ENCODE measurements at places on chromosomes 5 and 9.

- DNase-seq, result no peak
Measured at GRCh38 chr9:127233550-127233949, 31.0 kb upstream of the GARNL3 start.

DNA sequence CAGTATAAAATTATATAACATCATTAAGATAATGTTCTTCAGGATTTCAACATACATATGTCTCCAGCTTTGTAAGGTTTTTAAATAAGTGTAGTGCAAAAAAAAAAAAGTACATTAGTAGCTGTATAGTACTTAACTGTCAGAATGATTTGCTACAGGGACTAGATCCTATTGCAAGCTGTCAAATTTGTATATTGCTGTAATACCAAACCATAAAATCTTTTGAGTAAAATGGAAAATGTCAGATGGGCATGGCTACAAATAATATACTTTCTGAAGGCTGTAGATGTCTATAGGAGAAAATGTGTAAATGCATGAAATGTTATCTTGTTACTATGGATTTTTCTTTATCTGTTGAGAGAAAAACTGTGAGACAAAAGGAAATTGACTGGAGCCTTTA, 298.5 kb downstream of the KDM4C start:
- no peak for DNase-seq

- no peak for DNase-seq
Measured at GRCh38 chr5:55062039-55062779, 38.2 kb downstream of the GZMK start.

DNA sequence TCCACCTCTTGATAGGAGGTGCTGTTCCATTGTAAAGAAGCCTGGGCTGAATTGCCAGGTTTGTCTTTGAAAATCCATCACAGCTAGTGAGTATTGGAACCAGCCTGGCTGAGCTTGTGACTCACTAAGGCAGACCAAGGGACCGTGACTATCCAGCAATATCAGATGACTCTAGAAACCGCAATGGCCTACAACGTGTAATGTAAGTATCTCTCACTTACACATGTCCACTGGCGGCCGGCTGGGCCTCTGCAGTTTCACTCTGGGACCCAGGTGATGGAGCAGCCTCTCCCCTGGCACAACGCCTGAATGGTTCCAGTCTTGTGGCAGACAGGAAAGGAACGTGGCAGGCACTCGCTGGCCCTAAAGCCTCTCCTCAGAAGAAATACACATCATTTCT, 3.1 kb upstream of the HRH2 start:
- DNase-seq, result no peak

- no peak for DNase-seq
Measured at GRCh38 chr9:86459191-86459590, 105.0 kb upstream of the TUT7 start.

DNA sequence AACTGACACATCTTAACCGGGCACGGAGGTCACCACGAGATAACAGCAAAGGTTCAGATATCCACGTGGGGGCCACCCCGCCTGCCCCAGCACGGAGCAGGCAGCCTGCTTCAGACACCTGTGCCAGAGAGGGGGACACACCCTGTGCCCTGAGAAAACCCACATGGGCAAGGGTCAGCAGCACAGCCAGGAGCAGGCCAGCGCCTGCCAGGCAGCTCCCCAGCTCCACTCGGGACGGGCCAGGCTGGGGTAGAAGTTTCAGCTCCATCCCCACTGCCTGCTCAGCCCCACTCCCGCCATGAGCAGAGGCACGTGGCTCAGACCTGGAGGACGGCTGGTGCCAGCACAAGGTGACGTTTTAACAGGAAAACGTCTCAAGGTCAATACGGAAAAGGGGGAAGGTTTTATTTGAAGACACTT, 22.2 kb downstream of the SLC12A7 start:
- no peak for DNase-seq

DNA sequence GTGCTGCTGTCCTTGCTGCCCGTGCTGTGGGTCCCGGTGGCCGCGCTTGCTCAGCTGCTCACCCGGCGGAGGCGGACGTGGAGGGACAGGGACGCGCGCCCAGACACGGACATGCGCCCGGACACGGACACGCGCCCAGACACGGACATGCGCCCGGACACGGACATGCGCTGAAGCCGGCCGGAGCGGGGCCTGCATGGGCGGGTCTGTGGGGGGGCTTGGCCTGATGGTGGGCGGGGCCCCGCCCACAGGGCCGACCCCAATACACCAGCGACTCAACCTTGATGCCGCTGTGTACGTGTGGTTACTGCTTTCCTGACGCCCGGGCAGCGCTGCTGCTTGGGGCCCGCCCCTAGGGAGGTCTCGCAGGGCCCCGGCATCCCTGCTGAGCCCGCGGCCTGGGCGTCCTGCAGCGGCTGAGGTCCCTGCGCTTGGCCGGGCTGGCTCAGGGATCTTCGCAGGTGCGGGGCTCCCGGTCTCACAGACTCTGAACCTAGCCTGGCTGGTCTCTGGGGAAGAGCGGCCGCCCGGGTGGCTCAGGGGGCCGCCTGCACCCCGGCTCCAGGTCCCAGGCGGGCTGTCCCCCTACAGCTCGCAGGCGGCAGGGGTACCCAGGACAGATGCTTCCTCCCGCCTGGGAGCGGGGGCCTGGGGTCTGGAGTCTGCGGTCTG, 20.9 kb downstream of the SLC6A18 start:
- DNase-seq, result no peak

DNA sequence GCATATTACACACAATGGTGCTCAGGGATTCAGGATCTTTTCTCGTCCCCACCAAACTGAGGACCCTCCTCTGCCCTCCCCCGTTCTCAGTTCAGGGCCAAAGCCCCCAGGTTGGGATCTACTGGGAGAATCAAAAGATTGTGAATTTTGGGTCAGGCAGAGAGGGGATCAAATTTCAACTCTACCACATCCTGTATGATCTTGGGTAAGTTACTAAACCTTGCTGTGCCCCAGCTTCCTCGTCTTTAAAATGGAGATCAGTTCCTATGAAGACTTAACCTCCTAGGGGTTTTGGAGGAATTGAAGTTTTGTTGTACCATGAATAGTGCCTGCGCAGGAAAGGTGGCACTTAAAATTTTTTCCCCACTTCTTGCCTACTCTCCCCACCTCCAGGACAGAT, 62.4 kb downstream of the RAI14 start:
- DNase-seq, result no peak

DNA sequence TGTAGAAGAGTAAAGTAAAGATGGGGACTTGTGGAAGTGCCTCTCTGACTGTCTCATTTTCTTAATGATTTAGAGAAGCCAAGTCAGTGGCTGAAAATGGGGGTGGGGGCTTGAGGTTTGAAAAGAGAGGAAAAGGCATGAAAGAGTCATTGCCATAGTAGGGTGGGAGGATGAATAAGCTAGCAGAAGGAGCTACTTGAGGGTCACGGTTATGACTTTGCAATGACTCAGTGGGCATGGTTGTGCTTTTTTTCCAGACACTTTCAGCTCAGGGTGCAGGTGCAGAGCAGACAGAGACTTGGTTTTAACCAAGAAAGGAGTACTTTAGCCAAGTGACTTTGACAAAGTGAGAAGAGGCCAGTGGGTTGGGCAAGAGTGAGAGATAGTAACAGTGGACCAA, 117.8 kb downstream of the PTTG1 start:
- DNase-seq, result no peak

- no peak for DNase-seq
Measured at GRCh38 chr9:20178679-20179078, 389.8 kb upstream of the SLC24A2 start.

- peak; percentile 76 for DNase-seq
Measured at GRCh38 chr5:43555895-43556606, 826 bp downstream of the PAIP1 start.

- DNase-seq, result no peak
Measured at GRCh38 chr5:32434221-32434620, 10.3 kb downstream of the ZFR start.

DNA sequence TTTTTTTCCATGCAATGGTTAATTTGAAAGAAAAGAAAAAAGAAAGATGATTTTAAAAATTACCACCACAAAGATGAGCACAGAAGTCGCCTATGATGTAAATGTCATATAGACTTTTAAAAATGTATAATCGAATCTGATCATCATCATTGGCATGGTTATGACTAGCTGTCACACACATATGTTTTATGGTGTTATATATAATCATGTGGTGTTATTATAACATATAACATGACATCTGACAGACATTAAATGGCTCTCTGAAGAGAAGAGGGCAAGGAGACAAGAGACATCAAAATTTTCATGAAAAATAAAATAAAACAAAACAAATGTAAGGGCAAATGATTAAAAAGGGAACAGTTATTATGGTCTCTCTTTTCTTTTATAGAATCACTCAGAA, 217.5 kb downstream of the TMEM161B start:
- no peak for DNase-seq

- no peak for DNase-seq
Measured at GRCh38 chr9:117772960-117773359, 68.8 kb downstream of the TLR4 start.

- DNase-seq, result no peak
Measured at GRCh38 chr5:122458278-122458872, 146.3 kb downstream of the SNCAIP start.

GRCh38 chr9:34338665-34339385, 9.5 kb downstream of the NUDT2 start:
- DNase-seq, result no peak

- no peak for DNase-seq
Measured at GRCh38 chr5:59583810-59584562, 309.5 kb downstream of the PDE4D start.

- DNase-seq, result no peak
Measured at GRCh38 chr9:18756712-18757125, 276.3 kb downstream of the SAXO1 start.

GRCh38 chr9:38065369-38066075, 3.5 kb downstream of the SHB start:
- DNase-seq, result no peak

DNA sequence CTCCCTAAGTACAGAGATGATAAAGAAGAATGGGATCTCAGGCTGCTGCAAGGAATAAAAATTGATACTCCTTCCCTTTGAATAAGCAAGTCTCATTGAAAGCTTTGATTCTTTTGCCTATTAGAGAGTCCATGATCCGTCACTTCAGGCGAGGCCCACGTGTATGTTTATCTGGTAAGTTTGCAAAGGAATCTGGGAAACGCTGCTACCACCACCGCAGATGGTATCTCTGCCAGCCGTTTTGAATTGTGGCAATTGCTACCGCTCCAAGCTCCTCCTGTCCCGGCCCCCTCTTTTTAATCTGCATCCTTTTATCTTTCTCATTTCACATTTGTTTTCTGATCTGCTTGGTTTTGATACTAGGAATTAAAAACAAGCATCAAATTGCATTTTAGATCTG, 42.9 kb upstream of the GRIA1 start:
- no peak for DNase-seq

DNA sequence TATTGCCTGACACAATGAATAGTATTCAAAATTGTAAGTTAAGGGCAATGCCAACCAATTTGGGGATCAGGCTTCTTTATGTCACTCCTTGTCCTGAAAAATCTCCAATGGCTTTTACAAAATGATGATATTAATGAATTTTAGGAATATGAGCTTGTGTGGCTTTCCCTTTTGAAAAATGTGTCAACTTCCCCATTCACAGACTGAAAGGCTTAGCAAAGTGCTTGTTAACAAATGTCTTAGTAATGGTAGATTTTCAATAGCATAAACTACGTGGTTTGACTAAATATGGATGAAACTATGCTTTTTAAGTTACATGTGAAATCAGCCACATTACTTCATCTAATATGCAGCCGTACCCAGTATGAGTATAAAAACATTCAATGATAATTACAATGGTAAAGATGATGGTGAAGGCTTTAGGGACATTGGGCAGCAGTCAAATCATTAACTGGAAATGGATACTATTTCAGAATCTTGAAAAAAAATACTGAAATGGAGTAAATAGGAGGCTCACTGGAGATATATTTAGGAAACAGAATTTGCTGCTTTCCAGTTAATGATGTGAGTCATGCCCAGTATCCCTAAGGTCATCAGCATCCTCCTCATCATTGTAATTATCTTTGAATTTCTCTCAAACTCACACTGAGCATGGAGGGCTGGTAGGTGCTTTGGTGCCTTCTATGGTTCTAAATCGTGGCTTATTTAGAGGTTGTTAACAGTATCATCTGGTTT, 113.3 kb upstream of the ZNF608 start:
- no peak for DNase-seq

GRCh38 chr5:149227168-149227826, 44.4 kb upstream of the AFAP1L1 start:
- no peak for DNase-seq

- DNase-seq, result no peak
Measured at GRCh38 chr5:77145666-77146065, 58.6 kb upstream of the ZBED3 start.

- DNase-seq, result peak; percentile 83
Measured at GRCh38 chr5:157575381-157576020, at the start of gene ADAM19. Gene ADAM19 (minus strand): TSS chr5:157575775. CDS start chr5:157575696, 79 bp downstream.

- no peak for DNase-seq
Measured at GRCh38 chr5:88483964-88484672, 215.5 kb upstream of the TMEM161B start.

DNA sequence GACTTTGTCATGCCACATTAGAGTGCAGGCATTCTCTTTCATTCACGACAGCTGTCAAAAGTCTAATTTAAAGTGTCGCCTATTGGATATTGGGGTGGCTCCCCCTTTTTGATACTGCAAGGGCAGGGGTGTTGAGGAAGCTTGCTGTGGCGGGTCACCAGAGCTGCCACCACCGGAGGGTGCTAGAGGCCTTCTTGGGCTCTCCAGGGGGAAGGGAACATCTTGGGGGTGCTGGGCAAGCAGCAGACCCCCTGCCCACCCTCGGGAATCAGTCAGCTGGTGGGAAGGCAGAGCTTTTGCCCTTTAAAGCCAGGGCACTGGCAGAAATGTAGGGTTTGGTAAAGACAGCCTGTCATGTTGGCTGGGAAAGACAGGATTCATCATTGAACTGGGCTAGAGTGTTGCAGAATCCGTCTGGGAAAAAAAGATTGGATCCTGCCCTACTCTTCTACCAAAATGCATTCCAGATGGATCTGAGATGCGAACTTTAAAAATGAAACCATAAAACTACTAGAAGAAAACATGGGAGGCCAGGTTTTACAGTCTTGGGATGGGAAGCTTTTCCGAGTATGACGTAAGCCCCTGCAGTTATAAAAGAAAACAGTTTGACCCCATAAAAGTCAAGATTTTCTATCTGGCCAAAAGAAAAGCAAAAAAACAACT, 22.3 kb downstream of the COL5A1 start:
- DNase-seq, result no peak

- DNase-seq, result no peak
Measured at GRCh38 chr9:129918296-129918950, 83.2 kb downstream of the USP20 start.

GRCh38 chr9:127561491-127562278, 50.4 kb upstream of the STXBP1 start:
- DNase-seq, result peak; percentile 69

DNA sequence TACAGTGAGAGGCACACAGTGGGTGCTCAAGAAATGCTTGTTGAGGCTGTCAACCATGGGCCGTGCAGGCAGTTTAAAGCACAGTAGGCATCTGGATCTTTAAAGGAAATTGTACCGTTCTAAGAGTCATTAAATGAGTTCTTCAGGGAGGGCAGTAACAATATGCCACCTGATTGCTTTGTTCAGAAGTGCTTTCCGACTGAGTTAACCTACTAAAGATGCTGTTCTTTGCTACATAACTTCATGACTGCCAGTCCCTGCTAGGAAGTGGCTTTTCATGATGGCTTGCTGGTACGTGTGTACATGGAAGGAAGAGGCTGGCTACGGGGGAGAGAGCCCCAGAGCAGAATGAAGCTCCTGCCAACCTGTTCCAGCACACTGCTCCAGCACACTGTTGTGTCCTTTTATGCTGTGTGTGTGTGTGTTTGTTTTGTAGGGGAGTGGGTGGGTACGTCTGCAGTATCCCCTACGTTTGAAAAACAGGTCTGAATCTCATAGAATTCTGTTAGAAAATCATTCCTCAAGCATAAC, 41.9 kb upstream of the PPP2R2B start:
- DNase-seq, result no peak

All from left forelimb (tissue), 1 donor.